SJCRH30 (cell line): ENCODE measurements at places on chromosomes 2 and 18. TPM values are rescaled to one million over a fixed set of nuclear protein-coding genes. Genes with fewer than 3 reads are reported as not detected.

Gene EN1
- not detected in 2 replicates for total RNA-seq

GRCh38 chr2:17195016-17195415 lies 323.2 kb downstream of the RAD51AP2 start:
- H3K4me1 ChIP-seq, result no peaks in the 10 kb centered on the region
- no peaks in the 10 kb centered on the region for H3K36me3 ChIP-seq

GRCh38 chr2:186950694-186951093 lies 101.7 kb upstream of the ZSWIM2 start:
- H3K27ac ChIP-seq, result no peak overlapping the region
- H3K4me3 ChIP-seq, result no peak overlapping the region
- no peaks in the 10 kb centered on the region for H3K36me3 ChIP-seq

DNA sequence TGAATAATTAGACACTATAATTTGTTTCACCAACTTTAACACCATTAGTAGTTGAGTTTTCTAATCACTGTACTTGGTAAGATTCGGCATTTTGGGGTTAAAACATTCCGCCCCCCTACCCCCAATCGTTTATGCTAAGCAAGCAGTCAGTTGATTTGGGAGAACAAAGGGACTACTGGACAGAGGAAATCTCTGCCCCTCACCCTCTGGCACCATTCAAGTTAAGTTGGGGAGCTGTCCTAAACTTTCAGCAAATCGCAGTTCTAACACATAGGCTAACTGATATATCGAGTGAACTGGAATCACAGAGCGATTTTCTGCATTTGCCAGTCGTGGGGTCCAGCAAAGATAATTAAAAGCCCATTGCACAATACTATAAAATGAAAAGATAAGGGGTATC lies 5.6 kb downstream of the KLF7 start:
- H3K27ac ChIP-seq, result no peak overlapping the region
- H3K4me3 ChIP-seq, result no peak overlapping the region
- no peak for DNase-seq
- no peaks in the 10 kb centered on the region for H3K27me3 ChIP-seq
- peaks cover 15% of the 10 kb centered on the region; the same call in 1 of the 2 replicates for H3K4me1 ChIP-seq

Gene ANKRD30B
- total RNA-seq, result not detected in 2 replicates

Gene DNAJC10
- total RNA-seq, result 55.9 and 58.0 TPM in 2 replicates

Gene NMUR1
- not detected in 2 replicates for total RNA-seq

DNA sequence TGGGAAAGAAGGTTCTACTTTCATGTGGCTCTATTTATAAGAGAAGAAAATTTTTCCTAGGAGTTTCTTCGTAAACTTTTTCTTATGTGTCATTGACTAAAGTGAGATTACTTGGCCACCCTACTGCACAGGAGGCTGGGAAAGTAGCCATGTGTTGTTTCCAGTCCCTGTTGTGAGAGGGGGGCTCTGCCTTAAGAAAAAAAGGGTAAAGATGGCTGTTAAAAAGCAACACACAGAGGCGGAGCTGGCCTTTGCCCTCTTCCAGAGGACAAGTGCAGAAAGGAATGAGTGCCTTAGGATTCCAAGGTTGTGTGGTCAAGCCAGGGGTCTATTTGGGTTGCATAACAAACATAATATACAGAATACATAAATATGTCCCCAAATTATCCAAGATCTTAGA lies 230.0 kb upstream of the CXCR4 start:
- H3K27ac ChIP-seq, result no peak overlapping the region
- no peaks in the 10 kb centered on the region for H3K4me1 ChIP-seq

DNA sequence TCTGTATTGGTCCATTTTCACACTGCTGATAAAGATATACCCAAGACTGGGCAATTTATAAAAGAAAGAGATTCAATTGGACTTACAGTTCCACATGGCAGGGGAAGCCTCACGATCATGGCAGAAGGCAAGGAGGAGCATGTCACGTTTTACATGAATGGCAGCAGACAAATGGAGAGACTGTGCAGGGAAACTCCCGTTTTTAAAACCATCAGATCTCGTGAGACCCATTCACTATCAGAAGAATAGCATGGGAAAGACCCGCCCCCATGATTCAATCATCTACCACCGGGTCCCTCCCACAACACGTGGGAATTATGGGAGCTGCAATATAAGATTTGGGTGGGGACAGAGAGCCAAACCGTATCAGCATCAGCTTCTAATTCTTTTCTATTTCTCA lies 217.0 kb downstream of the ANAPC1 start:
- H3K27me3 ChIP-seq, result no peaks in the 10 kb centered on the region; the same call in 1 of the 2 replicates
- H3K4me1 ChIP-seq, result no peaks in the 10 kb centered on the region
- H3K4me3 ChIP-seq, result no peak overlapping the region
- no peak for DNase-seq
- no peak overlapping the region for H3K27ac ChIP-seq
- H3K36me3 ChIP-seq, result no peaks in the 10 kb centered on the region

GRCh38 chr2:168639441-168639898 lies 163.0 kb upstream of the NOSTRIN start:
- H3K4me3 ChIP-seq, result no peak overlapping the region
- no peaks in the 10 kb centered on the region for H3K27me3 ChIP-seq
- no peak overlapping the region for H3K27ac ChIP-seq
- no peaks in the 10 kb centered on the region for H3K4me1 ChIP-seq
- H3K36me3 ChIP-seq, result no peaks in the 10 kb centered on the region

DNA sequence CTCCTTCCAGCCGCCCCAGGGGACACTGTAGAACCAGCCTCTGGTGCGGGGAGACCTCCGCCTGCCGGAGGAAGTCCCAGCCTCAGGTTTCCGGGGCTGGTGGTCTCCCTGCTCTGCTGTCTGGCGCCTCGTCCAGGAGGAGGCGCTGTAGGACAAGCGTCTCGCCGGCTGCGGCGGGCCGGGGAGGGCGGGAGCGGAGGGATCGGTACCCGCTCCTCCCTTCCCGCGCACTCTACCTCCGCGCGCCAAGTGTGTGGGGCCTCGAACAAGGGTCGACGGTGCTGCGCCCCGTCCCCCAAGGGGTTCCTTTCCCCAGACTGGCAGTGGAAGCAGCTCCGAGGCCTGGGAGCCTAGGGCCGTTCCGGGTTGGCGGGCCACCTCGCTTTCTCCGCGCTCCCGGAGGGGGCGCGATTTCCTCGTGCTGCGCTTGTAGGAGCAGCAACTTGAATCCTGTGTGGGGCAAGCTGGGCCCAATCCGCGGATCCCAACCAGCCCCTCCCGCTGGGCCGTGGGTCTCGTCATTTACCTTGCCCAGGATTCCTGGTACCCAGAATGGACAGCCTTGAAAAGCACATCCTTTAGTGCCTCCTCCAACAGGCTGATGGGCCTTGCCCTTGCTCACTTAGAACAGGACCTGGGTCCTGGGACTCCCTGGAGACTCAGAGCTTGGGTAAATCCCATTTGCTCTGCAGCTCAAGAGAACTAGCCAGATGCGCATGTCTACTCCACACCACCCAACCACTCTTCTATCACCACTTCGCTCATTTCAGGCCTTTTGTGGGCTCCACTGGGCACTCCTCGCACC lies 10.6 kb upstream of the HOXD4 start:
- H3K4me1 ChIP-seq, result no peaks in the 10 kb centered on the region
- peak overlapping the region; percentile 52 for H3K27ac ChIP-seq
- DNase-seq, result peak; percentile 77
- H3K36me3 ChIP-seq, result no peaks in the 10 kb centered on the region
- peak overlapping the region; percentile 61 for H3K4me3 ChIP-seq

GRCh38 chr2:138841459-138841858 lies 61.3 kb upstream of the NXPH2 start:
- no peak for DNase-seq
- H3K27ac ChIP-seq, result no peak overlapping the region
- H3K36me3 ChIP-seq, result no peaks in the 10 kb centered on the region
- H3K27me3 ChIP-seq, result no peaks in the 10 kb centered on the region
- no peak overlapping the region for H3K4me3 ChIP-seq

Gene IL36G
- not detected in 2 replicates for total RNA-seq

- peaks cover 78% of the 10 kb centered on the region for H3K36me3 ChIP-seq
- no peak overlapping the region for H3K4me3 ChIP-seq
- peaks cover 4% of the 10 kb centered on the region; the same call in 1 of the 2 replicates for H3K4me1 ChIP-seq
- no peaks in the 10 kb centered on the region for H3K27me3 ChIP-seq
Measured at GRCh38 chr2:241432824-241433448, 75.4 kb downstream of the STK25 start.

Gene SGPP2
- total RNA-seq, result not detected in 2 replicates

- no peak overlapping the region for H3K4me3 ChIP-seq
- H3K27ac ChIP-seq, result no peak overlapping the region
- no peaks in the 10 kb centered on the region for H3K4me1 ChIP-seq
- DNase-seq, result no peak
- H3K36me3 ChIP-seq, result no peaks in the 10 kb centered on the region
- H3K27me3 ChIP-seq, result no peaks in the 10 kb centered on the region
Measured at GRCh38 chr2:8204711-8205110, 477.1 kb upstream of the ID2 start.

Gene CXCR1
- not detected in 2 replicates for total RNA-seq

DNA sequence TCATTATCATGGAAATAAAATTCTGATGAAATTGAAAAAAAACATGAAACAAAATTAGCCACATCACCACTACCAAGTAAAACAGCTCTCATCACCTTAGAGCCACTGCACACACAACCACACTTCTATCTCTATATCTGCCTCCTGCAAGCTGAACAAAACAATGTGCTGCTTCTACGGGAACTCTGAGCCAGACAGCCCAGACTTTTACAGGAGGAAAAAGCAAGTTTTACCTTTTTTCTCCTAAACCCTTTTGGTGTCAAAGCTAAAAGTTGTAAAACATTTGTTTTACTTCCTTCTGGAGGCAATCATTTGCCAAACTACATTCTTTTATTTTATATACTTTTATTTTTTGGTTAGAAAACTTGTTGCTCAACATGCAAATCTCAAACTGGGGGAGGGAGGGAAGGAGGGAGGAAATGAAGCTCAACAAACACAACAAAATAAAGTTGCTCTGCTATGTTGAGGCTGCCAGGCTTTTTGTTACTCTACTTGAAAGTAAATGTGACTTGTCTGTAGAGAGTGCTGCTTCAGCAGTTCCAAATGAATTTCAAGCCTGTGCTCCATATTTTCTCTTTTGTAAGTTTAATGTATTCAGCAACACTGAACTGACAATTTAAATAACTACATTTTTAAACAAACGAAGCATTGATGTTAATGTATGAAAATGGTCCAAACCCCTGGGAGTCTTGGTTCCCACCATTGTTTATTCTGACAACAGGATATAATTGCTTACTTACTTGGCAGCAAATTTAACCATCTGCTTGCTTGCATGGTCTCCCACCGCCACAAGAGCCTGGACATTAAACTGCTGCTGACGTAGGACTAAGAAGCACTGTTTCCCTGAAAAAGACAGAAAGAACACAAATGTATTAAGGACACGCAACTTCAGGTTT lies 24.5 kb downstream of the DARS1 start:
- H3K27ac ChIP-seq, result no peak overlapping the region
- no peaks in the 10 kb centered on the region for H3K27me3 ChIP-seq
- H3K36me3 ChIP-seq, result peaks cover 53% of the 10 kb centered on the region
- H3K4me1 ChIP-seq, result peaks cover 2% of the 10 kb centered on the region; the same call in 1 of the 2 replicates

DNA sequence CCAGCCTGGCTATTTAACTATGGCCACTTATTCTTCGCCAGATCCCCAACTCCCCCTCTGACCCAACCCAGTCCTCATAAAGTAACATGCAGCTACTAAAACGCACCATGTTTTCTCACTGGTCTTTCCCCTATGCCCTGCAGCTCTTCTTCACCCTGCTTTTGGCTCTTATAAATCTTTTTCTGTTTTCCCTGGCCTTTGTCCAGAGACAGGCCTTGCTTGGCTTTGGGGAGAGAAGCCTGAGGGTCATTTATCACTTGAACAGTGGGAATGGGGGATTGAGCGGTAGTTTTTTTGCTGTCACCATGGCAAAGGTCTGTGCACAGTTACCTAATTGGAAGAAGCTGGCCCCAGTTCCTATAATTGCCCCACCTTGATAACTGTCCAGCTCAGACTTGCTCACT lies 202.9 kb upstream of the NT5C1B start:
- H3K4me3 ChIP-seq, result no peak overlapping the region
- no peak for DNase-seq
- H3K27me3 ChIP-seq, result no peaks in the 10 kb centered on the region
- H3K4me1 ChIP-seq, result peaks cover 7% of the 10 kb centered on the region; the same call in 1 of the 2 replicates

Gene RAB6D
- not detected in 2 replicates for total RNA-seq

Gene OR6B2
- not detected in 2 replicates for total RNA-seq

Gene CDH7
- 6.8 and 7.8 TPM in 2 replicates for total RNA-seq

- peaks cover 12% of the 10 kb centered on the region; the same call in 1 of the 2 replicates for H3K4me1 ChIP-seq
- H3K36me3 ChIP-seq, result no peaks in the 10 kb centered on the region
- no peak overlapping the region for H3K4me3 ChIP-seq
- no peaks in the 10 kb centered on the region for H3K27me3 ChIP-seq
- no peak for DNase-seq
Measured at GRCh38 chr2:226312155-226312554, 487.5 kb downstream of the IRS1 start.
